H4 (cell line): ENCODE measurements at places on chromosomes 5 and 9.
A peak's percentile ranks its signal among the peaks of the same experiment; 100 is the strongest.

DNA sequence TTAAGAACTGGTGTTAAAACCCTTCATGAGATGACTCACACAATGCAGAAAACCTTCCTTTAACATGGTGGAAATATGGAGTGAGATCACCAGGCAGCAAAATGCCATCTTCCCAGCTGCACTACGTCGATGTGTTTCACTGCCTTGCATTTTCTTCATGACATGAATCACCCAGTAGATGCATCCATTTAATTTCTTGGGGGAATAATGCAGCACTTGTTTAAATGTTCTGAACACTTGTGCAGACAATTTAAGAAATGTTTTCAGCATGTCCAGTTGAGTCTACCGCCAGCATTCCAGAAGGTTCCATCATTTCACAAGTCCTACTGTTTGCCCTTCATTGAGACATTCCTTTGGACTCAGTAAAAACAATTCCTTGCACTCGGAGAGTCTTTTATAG, 81.6 kb downstream of the ADAMTS16 start:
- DNase-seq = peak; percentile 25

DNA sequence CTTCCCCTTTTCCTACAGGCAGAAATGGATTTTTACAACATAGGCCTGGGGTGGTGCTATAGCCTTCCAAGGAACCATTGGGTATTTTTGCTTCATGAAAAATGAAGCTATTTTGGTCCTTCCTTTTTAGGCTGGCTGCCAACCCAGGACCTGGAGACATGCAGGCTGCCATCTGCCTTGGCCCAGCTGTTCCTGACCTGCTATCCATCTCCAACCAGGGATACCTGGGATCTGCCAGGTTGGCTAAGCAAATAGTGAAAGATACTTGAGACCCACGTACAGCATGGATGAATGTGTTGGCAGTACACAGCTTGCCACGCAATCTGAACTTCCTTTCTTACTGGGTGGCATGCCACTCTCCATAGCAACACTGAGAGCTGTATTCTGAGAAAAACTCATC, 31.1 kb downstream of the MRPS27 start:
- no peak for DNase-seq

GRCh38 chr9:132350861-132351315, 3.9 kb downstream of the SETX start:
- DNase-seq = no peak

DNA sequence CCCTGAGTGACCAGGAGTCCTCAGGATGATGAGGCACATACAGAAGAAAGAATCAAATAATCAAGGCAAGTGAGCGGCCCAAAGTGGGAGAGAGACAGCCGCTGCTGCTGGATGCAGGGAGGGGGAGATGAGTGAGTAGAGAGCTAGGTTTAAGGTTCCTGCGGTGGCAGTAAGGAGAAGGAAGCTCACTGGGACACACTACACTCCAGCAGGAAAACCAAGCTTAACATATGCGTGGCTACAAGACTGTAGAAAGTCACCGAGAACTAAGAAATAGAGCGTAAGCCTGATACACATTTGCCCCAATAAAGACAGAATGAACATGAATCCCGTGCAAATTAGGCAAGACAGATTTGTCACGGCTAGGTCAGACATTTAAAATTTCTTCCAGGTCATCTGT, 470.2 kb downstream of the KDM4C start:
- no peak for DNase-seq

GRCh38 chr5:122327110-122327509, 15.1 kb downstream of the SNCAIP start:
- DNase-seq = no peak

DNA sequence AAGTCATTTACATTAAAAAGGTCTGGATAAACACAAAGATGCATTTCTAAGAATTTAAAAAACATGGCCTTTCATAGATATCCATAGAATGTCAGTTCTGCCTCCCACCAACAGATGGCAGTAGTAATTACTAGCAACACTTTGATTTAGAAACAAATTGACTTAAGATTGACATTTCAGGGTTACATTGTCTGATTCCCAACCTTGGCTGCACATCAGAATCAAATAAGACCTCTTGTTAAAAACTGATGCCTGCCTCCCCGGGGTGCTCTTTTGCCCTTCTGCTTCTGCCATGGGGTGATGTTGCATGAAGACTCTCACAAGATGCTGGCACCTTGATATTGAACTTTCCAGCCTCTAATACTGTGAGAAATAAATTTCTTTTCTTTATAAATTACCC, 146.2 kb upstream of the GPR151 start:
- peak; percentile 16 for DNase-seq

GRCh38 chr5:154782812-154783592, 27.8 kb downstream of the LARP1 start:
- no peak for DNase-seq

DNA sequence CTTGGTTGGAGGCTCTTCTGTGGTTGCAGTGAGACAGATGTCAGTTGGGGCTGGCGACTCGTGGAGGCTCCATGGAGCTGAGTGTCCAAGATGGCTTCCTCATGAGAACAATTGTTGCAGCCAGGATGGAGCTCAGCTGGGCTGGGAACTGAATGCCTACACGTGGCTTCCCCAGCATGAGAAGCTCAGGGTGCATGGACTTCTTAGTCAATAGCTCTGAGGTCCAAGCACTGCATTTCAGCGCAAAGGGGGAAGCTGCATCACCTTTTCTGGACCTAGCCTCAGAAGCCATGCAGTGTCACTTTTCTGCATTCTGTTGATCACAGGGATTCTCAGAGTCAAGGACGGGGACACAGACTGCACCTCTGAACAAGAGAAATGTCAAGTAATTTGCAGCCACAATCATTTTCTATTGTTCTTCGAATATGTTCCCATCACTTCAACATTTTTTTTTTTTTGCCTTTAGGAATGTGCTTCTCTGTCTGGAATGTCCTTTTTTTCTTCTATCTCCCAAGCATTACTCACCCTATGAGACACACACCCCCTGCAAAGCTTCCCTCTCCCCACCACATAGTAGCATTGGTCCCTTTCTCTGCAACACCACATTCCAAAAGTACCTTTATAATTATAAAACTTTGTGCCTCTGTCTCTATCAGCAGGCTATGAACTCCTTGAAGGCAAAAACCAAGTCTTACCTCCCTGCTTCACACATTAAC, 57.5 kb upstream of the STK32A start:
- no peak for DNase-seq

DNA sequence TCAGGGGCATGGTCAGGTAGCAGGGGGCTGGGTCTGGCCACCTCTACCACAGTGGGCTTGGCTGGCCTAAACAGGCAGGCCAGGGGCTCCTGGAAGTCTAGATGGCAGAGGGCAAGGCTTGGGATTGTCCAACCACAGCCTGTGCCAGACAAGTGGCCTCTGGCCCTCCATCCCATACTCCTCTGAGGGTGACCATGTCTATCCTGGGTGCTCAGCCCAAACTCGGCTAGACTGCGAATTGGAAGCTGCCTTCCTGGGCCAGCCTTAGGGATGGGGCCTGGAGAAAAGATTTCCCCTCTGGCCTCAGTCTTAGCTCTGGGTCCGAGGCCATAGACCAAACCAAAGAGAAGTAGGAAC, 110.5 kb downstream of the PHF2 start:
- DNase-seq = no peak
